ENCODE measurements at places on chromosomes 5 and 9.

DNA sequence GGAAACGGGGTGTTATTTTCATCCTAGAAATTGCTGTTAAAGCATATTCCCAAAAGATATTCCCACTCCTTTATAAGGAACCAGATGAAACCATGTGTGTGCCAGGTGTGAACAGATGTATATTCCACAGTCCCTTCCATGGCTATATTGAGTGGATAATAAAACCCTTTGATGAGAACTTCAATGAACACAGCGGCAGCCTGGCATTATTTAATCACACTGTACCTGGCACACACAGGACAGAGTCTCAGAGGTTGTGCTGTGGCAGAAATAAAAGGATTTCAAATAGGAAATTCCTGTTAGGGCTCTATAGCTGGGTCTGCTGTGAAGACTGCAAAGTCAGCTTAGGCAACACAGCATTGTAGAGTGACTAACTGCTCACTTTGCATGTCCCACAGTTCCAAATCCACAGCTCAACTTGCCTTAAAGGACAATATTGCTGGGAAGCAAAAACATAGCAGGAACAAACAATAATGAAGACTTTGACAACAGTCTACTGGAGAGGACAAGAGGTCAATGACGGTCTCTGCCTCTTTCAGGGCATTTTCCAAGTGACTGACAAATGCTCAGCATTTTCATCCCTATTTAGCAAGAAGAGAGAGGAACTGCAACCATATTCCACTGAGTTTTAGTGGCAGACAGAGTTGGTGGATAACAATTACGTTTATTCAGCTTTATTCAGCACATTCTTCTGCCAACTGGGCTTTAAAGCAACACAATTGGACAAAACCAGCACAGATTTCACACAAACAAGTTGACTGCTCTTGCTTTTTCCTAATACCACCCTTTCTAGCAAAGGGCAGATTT, 255.7 kb upstream of the RGMB start:
- DNase-seq, result no peak

- DNase-seq, result peak; percentile 73
Observed at GRCh38 chr5:97102010-97102470, 40.4 kb downstream of the LIX1 start.

DNA sequence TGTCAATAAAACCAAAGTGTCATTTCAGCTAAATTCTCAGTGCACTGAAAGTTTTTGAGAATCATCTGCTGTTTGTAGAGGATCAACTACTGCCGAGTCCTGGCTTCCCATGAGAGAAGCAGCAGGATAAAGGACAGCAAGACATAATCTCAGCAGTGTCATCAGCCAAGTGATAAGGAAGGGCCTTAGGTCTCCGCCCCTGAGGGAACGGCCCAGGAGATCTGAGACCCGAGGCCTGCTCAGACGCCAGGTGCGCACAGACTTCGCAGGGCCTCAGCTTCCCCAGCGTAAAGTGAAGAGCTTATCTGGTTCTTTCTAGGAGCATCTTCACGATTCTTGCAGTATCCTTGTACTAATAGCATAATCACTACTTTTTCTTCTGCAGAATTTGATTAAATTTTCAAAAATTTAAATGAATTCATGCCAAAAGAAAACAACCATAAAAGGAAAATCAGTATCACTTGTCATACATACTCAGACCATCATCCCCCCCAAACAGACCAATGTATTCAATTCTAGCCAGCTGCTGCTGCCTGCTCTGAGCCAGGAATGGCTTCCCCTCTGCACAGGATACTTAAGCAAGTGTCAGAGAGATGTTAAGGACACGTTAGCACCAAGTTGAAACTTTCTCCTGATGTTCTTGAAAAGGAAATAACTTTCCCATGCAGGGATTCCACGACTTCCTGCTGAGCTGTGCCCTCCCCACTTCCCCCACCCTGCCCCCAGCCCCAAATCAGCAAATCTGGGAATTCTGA, 2.2 kb downstream of the GFPT2 start:
- DNase-seq, result no peak

DNA sequence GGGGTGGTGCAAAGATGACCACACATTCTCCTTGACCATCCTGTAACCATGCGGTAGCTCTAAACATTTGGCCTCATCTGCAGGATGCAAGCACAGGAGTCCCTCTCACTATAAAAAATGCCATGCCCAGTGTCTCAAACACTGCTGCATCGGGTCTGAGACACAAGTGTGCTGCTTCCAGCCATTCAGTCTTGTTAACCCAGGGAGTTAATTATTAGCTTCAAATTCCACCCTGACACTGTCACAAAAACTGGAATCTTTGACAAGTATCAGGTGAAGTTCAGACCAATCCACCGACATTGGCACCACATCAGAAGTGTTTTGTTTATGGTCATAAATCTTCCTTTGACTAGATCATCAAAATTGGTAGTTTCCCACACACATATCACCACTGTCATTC, 119.1 kb upstream of the RASEF start:
- peak; percentile 19 for DNase-seq

DNA sequence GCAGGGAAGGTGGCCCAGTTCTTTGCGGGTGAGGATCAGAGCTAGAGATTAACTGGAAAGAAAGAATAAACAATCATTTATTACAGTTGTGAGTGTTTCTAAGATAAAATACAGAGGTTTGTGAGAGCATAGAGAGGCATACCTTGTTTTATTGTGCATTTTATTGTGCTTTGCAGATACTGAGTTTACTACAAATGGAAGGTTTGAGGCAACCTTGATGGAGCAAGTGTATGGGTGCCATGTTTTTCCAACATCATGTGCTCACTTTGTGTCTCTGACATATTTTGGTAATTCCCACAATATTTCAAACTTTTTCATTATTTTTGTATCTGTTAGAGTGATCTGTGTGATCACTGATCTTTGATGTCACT, 715 bp upstream of the C5orf34 start:
- no peak for DNase-seq

DNA sequence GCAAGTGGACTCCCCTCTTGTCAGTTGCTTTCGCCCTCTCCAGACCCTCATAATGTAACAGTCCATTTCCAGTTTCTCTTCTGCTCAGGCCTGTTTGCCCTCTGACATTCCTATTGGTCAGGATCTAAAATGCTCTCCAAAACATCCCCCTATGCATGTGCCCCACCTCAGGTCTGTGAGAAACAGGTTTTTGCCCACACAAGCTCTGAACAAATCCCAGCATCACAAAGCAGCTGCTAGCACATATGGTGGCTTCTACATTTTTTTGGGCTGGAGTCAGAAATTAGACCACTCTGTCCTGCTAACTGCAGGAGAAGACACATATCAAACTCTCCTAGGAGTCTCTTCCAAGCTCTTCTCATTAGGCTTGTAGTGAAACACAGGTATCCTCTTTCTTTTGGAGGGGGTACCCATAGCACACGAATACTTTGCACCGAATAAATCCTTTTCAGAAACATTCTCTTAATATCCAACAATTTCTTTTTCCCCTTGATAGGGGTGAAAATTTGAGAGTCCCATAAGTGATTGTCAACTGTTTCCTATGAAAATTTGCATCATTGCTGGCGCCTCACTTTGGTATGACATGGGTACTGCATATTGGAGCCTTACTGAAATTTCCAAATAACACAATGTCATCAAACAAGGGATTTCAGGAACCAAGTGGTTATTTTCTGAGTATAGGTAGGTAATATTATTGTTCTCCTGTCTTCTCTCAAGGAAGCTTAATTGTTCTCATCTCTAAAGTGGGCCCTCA, 19.3 kb upstream of the HSPA9 start:
- DNase-seq, result no peak

DNA sequence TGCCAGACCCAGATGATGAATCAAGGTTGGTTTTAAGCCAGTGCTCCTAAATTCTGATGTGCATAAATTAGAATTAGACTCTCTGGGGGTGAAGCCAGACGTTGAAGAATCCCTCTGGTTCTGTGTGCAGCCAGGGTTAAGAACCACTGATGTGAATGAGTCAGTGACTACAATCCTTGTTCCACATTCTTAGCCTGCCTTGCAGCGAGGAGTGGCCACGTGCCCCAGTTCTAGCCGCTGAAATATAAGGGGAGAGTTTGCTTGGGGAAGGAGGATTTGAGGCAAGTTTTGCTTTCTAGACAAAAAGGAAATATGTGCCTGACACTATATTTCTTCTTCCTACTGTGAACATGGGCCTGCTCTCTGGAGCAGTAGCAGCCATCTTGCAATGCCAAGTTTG, 34.2 kb upstream of the MSH3 start:
- no peak for DNase-seq

DNA sequence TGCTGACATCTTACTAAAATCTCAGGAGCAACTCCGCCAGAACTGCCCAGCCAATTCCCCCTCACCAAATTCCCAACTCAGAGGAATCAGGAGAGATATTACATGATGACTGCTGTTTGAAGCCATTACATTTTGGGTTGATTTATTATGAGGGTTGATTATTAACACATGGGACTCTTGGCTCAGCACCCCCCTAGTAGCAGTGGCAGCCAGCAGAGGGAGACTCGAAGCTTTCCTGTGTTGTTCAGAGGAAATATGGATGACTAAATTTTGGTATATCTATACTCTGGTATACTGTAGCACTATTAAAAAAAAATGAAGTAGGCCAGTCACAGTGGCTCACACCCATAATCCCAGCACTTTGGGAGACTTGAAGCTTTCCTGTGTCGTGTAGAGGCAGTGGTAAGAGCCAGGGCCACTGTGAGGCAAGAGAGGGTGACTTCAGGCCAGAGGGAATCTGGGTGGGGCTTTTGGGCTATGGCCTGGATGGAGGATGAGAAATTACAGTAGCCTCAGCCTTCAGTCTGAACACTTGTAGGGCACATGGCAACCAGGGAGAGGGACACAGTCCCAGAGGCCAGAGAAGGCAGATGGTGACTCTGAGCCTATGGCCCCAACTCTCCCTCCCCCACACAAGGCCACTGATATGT, 111.4 kb downstream of the LHX2 start:
- no peak for DNase-seq

DNA sequence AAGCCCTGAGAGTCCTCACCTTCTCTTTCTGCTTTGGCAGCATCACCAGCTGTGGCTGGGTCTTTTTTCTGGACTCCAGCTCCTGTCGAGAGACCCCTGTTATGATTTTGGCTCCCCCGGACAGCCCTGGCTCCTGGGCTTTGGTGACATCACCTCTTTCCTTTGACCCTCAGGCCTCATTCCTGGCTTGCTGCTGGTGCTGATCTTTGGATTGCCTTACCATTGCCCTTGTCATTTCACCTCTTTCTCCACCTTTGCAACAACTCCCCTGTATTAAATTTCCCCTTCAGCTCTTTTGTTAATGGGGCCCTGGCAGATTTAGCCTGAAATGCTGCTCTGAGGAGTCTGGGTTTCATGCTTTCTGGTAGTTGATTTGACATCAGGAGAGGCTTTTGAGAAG, 322.8 kb downstream of the ZSWIM6 start:
- DNase-seq, result no peak

GRCh38 chr5:159916841-159917761, 819 bp downstream of the ADRA1B start:
- no peak for DNase-seq

DNA sequence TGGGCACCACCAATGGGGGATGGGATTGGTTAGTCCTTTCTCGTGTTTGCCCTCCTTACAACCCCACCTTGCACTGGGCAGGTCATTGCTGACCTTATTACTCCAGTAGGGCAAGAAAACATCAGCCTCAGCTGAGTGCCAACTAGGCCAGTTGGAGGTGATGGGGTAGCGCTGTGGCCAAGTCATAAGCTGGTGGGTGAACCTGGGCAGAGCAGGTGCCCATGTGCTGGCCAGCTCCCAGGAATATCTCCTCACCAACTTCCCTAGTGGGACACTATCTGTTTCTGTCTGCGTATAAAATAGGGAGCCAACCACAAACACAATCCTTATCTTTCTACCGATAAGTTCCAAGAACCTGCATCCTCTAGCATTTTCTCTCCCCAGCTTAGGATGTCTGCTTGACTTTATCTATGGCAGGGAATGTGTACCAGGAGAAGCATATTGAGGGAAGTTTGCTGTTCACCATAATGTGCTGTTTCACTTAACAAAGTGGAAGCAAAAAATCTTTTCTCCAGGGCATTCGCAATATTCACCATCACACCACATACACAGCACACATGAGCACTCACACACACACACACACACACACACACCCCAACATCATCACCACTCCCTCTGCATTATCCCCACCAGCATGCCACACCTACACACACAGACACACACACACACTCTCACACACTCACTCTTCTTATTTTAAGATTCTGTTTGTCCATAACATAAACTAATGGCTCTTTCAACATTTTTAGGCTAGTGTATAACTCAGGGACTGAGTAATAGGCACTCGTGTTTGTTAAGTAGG, 390.0 kb downstream of the ENC1 start:
- DNase-seq, result no peak

DNA sequence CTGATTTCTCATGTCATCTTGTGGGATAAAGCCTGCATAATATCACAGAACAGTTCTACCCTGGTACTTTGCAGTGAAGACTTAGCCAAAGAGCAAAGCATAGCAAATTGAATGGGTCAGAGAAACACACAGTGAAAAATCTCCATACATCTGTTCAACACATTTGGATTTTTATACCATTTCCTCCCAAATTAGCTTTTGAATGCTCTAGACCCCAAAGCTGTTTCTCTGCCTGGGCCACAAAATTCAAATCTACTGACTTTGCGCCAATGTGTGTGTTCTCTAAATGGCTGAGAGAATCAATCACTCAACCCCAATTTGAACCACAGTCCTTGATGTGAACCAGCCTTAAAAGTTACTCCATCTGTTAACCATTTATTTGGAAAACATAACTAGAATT, 236.9 kb upstream of the NFIL3 start:
- no peak for DNase-seq

GRCh38 chr9:70639853-70640814, 225.7 kb upstream of the KLF9 start:
- DNase-seq, result peak; percentile 64

DNA sequence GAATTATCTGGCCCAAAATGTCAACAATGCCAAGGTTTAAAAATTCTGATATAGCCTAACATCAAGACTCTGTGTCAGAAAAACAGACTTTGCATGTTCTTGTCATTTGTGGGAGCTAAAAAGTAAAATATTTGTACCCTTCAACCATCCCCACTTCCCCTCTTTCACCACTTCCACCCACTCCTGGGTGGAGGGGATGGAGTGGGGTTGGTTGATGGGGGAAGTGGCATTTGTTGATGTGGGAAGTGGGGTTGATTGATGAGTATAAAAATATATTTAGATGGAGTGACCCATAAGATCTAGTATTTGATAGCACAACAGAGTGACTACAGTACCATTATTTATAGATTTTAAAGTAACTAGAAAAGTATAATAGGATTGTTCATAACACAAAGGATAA, 55.0 kb upstream of the C9orf72 start:
- DNase-seq, result no peak

- no peak for DNase-seq
Observed at GRCh38 chr5:165127941-165128340, 1622.5 kb downstream of the MAT2B start.

- no peak for DNase-seq
Observed at GRCh38 chr9:126906091-126906490, 8.5 kb upstream of the RALGPS1 start.

DNA sequence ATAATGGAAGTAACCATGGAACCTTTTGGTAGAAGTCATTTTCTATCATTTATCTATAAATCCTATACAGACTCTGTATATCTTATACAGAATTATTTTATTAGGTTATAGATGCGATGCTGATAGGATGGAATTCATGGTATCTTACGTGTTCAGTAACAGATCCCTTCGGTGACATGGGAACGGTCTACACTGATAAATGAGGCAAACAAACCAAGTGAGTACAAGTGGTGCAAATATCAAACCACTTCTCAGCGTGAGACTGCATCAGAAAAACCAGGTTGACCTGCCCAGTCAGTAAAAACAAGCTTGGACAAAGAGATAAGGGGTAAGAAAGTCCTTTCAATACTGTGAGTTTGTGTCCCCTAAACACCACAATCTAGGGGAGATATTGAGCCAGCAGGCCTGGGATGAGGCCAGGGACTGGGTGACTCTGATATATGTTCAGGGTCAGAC, 215.5 kb downstream of the GAPVD1 start:
- DNase-seq, result no peak
